ENCODE measurements at places on chromosomes 12 and 14. TPM values are rescaled to one million over a fixed set of nuclear protein-coding genes. Genes with fewer than 3 reads are reported as not detected.
A peak's percentile ranks its signal among the peaks of the same experiment; 100 is the strongest.

Gene RASAL1
- 10.2 TPM for total RNA-seq

DNA sequence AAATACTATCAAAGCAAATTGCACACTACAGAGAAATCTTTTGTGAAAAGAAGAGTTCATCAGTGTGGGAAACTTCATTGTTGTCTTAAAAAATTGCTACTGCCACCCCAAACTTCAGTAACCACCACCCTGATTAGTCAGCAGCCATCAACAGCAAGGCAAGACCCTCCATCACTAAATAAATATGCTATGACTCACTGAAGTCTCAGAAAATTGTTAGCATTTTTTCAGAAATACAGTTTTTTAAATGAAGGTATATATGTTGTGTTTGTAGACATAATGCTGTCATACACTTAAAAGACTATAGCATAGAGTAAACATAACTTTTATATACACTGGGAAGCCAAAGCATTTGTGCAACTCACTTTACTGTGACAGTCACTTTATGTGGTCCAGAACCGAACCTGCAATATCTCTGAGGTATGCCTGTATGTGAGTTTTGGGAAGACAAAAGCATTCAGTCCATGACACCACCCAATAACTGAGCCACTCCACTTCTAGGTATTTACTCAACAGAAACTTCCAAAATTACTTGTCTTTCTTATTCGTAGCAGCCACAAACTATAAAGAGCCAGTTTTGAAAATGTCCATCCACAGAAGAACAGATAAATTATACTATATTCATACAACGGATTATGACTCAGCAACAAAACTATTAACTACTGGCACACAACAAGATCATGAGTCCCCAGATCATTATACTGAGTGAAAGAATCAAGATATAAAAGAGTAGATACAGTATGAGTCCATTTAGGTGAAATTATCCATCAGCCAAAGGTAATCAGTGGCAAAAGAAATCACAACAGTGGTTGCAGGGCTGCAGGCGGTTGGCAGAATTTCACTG is 649.6 kb downstream of the BCL11B start:
- H3K27me3 ChIP-seq: no peaks in the 10 kb centered on the region
- no peaks in the 10 kb centered on the region for H3K36me3 ChIP-seq
- H3K4me3 ChIP-seq: no peak overlapping the region
- H3K27ac ChIP-seq: no peak overlapping the region
- no peak for DNase-seq
- no peaks in the 10 kb centered on the region for H3K4me1 ChIP-seq

DNA sequence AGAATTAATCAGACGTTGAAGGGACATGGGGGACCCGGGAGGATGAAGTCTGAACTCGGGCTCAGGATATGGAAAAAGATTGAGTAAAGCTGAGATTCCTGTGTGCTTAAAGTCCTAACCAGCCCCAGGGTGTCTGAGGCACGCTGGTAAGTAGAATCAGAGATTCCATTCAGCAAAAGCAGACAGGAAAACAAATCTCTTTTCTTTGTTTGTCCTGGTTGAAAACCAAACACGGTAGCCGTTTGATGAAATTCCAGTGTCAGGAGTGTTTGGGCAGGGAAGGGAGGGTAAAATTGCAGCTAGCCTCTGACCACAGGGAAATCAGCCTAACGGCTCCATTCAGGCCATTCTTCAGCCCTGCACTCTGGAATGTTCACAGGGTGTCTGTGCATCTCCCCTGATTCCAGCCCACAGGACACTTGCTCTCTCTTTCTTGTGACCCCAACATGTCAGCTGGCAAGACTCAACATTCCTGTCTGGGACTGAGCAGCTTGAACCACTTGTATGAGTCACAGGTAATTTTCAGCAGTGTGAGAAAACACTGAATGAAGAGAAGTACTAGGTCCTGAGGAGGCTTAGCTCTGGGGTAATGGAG is 31.0 kb downstream of the NINJ2 start:
- no peaks in the 10 kb centered on the region for H3K36me3 ChIP-seq
- no peak overlapping the region for H3K4me3 ChIP-seq
- no peak for DNase-seq
- H3K27me3 ChIP-seq: no peaks in the 10 kb centered on the region
- no peak overlapping the region for H3K27ac ChIP-seq

GRCh38 chr14:102998393-102998792 is 59.0 kb downstream of the CDC42BPB start:
- H3K36me3 ChIP-seq: peaks cover 2% of the 10 kb centered on the region
- H3K27ac ChIP-seq: no peak overlapping the region
- no peaks in the 10 kb centered on the region for H3K27me3 ChIP-seq
- DNase-seq: no peak
- no peak overlapping the region for H3K4me3 ChIP-seq
- no peaks in the 10 kb centered on the region for H3K4me1 ChIP-seq

DNA sequence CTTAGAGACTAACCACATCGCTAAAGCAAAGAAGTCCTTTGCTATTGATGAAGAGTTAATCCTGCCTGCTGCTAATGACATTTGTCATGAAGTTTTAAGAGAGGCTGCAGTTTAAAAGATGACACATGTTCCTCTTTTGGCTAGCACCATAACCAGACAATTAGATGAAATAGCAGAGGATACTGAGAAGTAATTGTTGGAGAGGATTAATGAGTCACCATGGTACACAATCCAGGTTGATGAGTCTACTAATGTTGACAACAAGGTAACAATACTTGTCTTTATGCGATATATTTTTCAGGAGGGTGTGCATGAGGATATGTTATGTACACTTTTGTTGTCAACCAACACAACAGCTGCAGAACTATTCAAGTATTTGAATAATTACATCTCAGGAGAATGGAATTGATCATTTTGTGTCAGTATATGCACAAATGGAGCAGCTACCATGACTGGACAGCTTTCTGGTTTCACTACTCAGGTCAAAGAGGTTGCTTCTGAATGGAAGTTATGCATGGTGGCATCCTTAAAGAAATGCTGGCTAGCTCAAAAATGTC is 56.7 kb downstream of the LRRIQ1 start:
- H3K36me3 ChIP-seq: no peaks in the 10 kb centered on the region
- no peaks in the 10 kb centered on the region for H3K4me1 ChIP-seq
- no peaks in the 10 kb centered on the region for H3K27me3 ChIP-seq

GRCh38 chr12:14607568-14607967 is 39.9 kb upstream of the PLBD1 start:
- no peak overlapping the region for H3K4me3 ChIP-seq
- H3K4me1 ChIP-seq: no peaks in the 10 kb centered on the region
- no peak for DNase-seq
- no peaks in the 10 kb centered on the region for H3K36me3 ChIP-seq
- no peaks in the 10 kb centered on the region for H3K27me3 ChIP-seq

GRCh38 chr12:105279460-105280056 is 43.6 kb upstream of the APPL2 start:
- H3K4me1 ChIP-seq: no peaks in the 10 kb centered on the region
- DNase-seq: peak; percentile 67
- H3K4me3 ChIP-seq: no peak overlapping the region
- H3K27me3 ChIP-seq: no peaks in the 10 kb centered on the region

GRCh38 chr12:101582937-101583336 is 11.8 kb upstream of the MYBPC1 start:
- no peak overlapping the region for H3K27ac ChIP-seq
- H3K4me1 ChIP-seq: no peaks in the 10 kb centered on the region
- H3K36me3 ChIP-seq: no peaks in the 10 kb centered on the region
- no peaks in the 10 kb centered on the region for H3K27me3 ChIP-seq
- no peak for DNase-seq

GRCh38 chr12:117580015-117580717 is 218.7 kb upstream of the NOS1 start:
- no peak overlapping the region for H3K4me3 ChIP-seq
- H3K27me3 ChIP-seq: no peaks in the 10 kb centered on the region
- H3K27ac ChIP-seq: no peak overlapping the region

Gene CCND2
- 180 TPM for total RNA-seq

GRCh38 chr12:94678379-94678778 is 28.0 kb upstream of the TMCC3 start:
- no peaks in the 10 kb centered on the region for H3K27me3 ChIP-seq
- H3K4me1 ChIP-seq: no peaks in the 10 kb centered on the region
- H3K36me3 ChIP-seq: no peaks in the 10 kb centered on the region
- DNase-seq: no peak

- no peaks in the 10 kb centered on the region for H3K27me3 ChIP-seq
- no peak for DNase-seq
- H3K27ac ChIP-seq: no peak overlapping the region
- no peaks in the 10 kb centered on the region for H3K36me3 ChIP-seq
- H3K4me3 ChIP-seq: no peak overlapping the region
- no peaks in the 10 kb centered on the region for H3K4me1 ChIP-seq
These were observed 2.6 kb downstream of the NAP1L1 start for GRCh38 chr12:76081909-76082308.

DNA sequence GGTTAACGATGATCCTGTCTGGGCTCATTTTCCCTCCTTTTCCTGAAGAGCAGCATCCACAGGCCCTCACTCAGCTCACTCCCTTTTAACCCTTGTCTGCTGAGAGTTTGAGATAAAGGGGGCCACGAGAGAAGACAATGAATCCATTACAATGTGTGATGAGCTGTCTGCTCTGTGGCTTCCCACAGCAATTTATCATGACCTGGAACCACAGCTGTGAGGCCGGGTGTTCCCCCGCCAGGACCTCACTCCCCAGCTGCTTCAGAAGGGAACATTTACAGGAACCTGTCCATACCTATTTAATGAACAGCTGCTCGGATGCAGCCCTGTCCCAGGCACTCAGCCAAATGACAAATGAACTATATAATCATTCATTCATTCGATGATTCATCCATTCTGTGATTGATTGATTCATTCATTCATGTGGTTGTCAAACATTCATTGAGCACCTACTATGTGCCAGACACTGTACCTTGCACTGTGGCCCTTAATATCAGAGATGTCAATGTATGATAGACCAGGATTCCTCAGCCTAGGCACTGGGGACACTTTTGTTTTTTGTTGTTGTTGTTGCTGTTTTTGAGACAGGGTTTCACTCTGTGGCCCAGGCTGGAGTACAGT is 18.5 kb upstream of the P2RX7 start:
- H3K4me1 ChIP-seq: no peaks in the 10 kb centered on the region
- H3K36me3 ChIP-seq: no peaks in the 10 kb centered on the region
- no peaks in the 10 kb centered on the region for H3K27me3 ChIP-seq

- no peaks in the 10 kb centered on the region for H3K36me3 ChIP-seq
- peak; percentile 77 for DNase-seq
- H3K4me1 ChIP-seq: peaks cover 18% of the 10 kb centered on the region
- peak overlapping the region; percentile 91 for H3K27ac ChIP-seq
These were observed 1.3 kb downstream of the BAZ2A start for GRCh38 chr12:56628671-56629458.

DNA sequence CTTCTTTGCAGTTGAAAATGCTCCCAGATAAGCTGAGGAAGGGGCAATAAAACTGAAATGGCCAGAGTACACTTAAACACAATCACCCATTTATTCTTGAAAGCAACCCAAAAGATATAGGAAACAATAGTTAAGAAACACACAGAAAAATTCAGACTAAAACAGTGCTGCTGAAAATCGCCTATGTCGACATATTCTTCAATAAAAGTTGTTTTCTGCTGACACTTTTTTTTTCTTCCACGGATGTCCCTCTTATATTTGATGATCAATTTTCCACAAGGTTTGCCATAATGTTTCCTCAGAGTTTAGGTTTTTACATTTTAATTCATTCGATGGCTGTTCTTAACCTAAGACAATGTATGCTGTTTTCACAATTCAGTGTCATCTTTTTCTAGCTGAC is 74.2 kb downstream of the TPH2 start:
- no peak overlapping the region for H3K27ac ChIP-seq
- no peaks in the 10 kb centered on the region for H3K27me3 ChIP-seq
- no peaks in the 10 kb centered on the region for H3K4me1 ChIP-seq

- no peaks in the 10 kb centered on the region for H3K4me1 ChIP-seq
- H3K27me3 ChIP-seq: no peaks in the 10 kb centered on the region
- H3K36me3 ChIP-seq: peaks cover 18% of the 10 kb centered on the region
- no peak overlapping the region for H3K27ac ChIP-seq
These were observed 18.1 kb downstream of the RFC5 start for GRCh38 chr12:118034429-118035189.

Gene NKX2-1
- total RNA-seq: 0.32 TPM

DNA sequence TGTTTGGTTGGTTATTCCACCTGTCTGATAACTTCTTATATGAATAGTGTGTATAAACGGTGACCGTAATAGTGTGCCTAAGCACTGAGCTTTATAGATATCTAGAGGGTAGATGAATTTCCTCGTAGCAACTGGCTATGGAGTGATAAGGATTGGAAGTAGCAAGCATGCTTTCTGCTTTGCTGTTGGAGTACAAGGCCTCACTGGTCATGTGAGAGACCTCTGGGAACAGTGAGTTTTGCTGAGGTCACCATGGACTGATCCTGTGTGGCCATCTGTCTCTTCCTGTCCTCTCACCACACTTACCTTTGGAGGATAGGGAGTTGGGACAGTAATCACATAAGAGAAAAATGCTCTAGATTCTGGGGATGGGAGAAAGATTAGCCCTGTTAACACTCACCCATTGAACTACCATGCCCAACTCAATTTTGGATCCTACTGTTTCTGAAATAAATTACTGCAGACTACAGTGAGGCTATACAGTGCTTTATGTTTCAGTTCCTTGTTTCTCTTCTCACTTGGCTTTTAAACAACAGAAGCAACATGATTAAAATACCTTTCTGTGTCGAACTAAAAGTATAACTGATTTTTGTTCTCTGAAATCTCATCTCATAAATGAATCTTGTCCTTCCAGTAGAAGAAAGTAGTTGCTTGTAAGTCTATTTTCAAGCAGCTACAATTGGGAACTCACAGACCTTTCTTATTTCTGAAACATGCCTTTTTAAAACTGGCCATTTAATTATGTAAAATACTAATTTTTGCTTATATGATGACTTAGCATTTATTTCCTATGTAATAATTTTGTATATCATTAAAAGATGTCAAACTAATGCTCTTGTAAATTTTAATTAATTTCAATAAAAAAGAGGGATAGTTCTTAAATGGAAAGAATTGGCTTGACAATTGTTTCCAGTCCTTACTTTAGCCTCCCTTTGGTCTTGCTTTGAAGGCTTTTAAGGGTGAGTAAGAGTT is 8.3 kb downstream of the TMX1 start:
- no peak overlapping the region for H3K4me3 ChIP-seq
- H3K27me3 ChIP-seq: no peaks in the 10 kb centered on the region
- no peak overlapping the region for H3K27ac ChIP-seq
- no peaks in the 10 kb centered on the region for H3K4me1 ChIP-seq
- no peaks in the 10 kb centered on the region for H3K36me3 ChIP-seq
- no peak for DNase-seq

Gene RAB21
- total RNA-seq: 75.1 TPM

Gene DPPA3
- not detected for total RNA-seq

- H3K4me3 ChIP-seq: no peak overlapping the region
- H3K4me1 ChIP-seq: no peaks in the 10 kb centered on the region
These were observed 9.2 kb downstream of the GLIPR1 start for GRCh38 chr12:75489613-75490210.

All from colonic mucosa (tissue), 4 donors.